ENCODE measurements at places on chromosomes 16 and 17. TPM values are rescaled to one million over a fixed set of nuclear protein-coding genes. Genes with fewer than 3 reads are reported as not detected.

DNA sequence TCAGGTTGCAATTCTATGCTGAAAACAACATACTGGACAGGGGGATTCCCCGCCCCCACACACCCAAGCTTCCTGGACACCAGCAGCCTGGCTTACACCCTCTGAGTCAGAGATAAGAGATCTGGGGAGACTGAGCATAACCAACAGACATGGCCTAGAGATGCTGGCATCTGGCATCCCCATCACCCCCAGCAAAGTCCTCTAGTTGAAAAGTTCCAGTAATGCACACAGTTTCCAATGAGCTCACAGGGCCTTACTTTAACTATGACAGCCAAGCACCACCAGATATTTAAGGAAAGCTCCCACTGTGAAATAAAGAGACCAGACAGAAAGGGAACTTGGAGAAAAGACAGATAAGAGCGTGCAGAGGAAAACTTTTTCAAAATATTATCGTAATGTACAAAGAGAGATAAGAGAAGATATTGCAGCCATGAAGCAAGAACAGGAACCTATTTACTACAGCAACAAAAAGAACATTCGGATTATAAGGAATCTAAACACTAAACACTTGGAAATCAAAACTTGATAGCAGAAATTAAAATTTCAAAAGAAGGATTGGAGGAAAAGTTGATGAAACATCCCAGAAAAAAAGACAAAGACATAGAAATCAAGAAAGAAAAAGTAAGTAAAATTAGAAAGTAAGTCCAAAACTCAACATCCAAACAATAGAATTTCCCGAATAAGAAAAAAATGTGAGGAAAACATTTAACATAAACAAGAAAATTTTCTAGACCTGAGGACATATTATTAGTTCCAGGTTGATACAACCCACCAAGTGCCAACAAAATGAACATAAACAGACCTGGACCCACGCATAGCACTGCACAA is 17.2 kb upstream of the ALOX15 start:
- DNase-seq = no peak

GRCh38 chr16:3057181-3058138 is 8.0 kb upstream of the IL32 start:
- DNase-seq = no peak

Gene TTYH2
- total RNA-seq = 8.3 TPM

Gene MATCAP1
- total RNA-seq = 49.1 TPM

Gene PLXDC1
- 9.4 TPM for total RNA-seq

Measured in occipital lobe (tissue), 3 donors.